ENCODE measurements at places on chromosomes 13 and 19.

GRCh38 chr13:38539632-38540031 is 147.2 kb upstream of the FREM2 start:
- ATAC-seq, result no peak

DNA sequence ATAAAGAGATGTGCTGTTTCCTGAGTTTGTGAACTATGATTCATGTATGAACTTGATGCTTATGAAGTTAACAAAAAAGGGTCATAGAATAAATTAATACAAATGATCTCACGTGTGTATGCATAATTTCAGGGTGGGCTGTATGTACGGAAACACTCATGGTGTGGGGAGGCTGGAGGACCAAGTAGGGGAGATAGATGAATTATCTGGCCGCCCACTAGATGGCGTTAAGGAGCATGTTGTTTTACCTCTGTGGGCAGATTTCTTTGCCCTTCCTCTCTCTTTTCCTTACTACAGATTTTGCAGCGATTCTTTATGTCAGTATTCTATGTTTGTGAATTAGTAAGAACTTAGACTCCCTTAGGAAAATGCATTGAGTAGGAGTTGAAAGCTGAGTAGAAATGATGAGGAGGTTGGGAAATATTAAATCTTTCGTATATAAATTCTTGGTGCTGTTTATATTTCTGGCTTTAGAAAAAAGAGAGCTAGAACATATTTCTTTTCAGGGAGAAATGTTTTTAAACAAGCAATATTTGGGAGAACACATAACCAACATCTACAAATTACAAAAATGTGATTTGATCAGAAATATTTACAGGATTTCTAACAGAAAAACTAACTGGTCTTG is 47.4 kb upstream of the TMTC4 start:
- ATAC-seq, result no peak

DNA sequence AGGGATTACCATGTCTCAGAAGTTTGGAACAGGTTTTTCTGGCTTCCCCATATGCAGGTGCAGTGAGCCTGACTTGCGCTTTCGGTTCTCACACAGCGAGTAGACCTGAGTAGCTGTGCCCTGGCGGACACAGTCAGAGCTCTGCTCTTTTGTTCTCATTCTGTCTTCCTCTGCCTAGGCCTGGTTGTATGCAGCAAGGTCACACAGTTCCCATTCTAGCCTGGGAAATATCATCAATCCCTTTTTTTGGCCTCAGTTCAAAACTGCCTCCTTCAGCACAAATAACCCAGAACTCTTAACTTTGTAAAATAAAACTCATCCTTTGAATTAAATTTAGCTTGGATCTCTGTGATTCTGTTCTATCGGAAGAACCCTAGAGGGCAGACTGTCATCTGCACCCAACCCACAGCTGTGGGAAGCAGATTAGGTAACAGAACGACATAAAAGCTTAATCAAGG is 10.2 kb downstream of the OXGR1 start:
- ATAC-seq, result peak; percentile 49

- no peak for ATAC-seq
Observed at GRCh38 chr19:5074830-5075394, 106.0 kb downstream of the KDM4B start.

Measured in activated CD4-positive, CD25-positive, alpha-beta regulatory T cell treated with anti-CD3 and anti-CD28 coated beads, Interleukin-2, amount 50 U/mL, for 24 hours (primary cell).